ENCODE measurements at places on chromosomes 3 and 15.

- DNase-seq: no peak
Measured at GRCh38 chr15:95929232-95929846, 401.2 kb upstream of the NR2F2 start.

DNA sequence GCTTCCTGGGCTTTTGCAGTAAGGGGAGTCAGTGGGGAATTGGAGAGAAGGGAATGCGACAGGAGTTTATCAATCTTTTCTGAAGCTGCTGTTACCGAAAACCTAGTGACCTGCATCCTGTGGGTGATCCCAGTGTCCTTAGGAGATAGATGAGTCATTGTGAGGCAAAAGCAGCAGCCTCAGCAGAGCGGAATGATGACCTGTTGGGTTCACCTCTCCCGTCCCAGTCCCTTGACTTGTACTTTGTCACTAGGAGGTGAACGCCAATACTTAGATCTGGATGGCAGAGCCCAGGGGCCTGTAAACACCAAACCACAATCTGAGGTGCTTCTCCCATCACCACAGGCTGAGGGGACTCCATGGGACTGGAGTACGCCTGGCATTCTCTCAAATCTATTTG lies 17.9 kb downstream of the CDAN1 start:
- no peak for DNase-seq

DNA sequence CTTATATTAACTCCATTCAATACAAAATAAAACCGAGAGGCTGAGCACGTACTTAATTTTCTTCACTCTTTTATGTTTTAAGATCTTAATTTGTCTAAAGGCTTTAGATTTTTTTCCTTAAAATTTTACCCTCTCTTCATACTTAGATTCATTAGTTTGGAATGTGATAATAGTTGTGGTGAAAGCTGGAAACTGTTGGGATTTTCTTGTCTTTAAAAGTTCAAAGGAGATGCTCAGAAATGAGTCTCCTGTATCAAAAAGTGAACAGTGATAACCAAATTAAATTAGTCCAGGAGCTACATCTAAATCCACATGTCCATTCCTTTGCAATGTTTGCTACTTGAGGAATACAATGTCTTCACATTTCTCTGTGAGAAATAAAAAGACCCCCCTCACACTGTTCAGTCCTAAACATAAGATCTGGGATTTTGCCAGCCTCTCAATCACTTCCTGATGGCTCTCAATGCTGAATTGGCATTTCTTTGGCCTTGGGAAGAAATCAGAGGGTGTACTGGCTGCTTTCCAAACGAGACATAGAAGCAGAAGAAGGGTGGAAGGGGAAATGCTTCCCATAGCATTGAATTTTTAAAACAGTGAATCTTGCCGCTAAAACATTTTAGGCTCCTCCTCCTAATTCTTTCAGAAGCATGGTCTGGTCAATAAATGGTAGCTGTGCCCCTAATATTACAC lies 245.0 kb downstream of the SHOX2 start:
- DNase-seq: no peak

DNA sequence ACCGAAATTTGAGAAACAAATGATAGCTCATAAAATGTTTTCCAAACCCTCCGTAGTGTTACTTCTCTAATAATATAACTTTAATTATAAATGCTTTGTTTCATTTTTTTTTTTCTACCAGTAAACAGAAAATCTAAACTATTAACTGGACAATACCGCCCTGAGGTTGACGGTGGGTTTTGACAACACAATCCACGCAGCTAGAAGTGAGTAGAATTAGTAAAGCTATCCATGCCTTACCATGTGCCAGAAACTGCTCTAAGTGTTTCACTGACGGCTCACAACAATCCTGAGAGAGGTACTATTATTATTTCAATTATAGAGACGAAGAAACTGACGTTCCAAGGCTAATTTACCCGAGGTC lies 410 bp downstream of the NDUFAF1 start:
- DNase-seq: no peak

GRCh38 chr15:78450285-78450858 lies 12.4 kb downstream of the IREB2 start:
- DNase-seq: no peak

GRCh38 chr3:7400360-7400759 lies 539.4 kb downstream of the GRM7 start:
- no peak for DNase-seq

GRCh38 chr3:46856576-46857471 lies 6.4 kb downstream of the MYL3 start:
- DNase-seq: no peak

DNA sequence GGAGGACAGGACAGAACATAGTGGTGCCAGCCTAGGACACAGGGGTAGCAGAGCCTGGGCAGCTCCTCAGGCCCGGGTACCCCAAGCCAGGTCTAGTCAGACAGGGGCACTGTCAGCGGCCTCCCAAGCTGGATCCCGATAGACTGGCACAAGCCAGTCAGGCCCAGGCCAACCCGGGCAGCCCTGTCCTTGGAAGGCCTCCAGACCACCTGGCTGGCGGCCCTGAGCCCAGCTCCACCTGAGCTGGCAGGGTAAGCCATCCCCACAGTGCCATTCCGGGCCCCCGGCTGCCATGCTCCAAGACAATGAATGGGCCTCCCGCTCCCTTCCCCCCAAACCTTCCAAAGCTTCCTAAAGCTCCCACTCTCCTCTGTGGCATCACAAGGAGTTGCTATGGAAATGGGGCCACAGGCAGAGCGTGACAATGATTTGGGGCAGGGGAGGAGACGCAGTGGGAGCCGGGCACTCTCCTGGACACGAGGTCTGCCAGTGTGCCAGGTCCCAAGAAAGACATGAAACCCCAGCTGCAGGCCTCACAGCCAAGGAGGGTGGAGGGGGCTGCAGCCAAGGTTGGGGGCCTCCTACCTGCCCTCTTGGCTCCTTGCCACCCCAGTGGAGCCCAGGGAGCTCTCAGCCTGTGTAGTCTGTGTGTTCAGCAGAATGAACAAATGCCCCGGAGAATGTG lies 165.6 kb upstream of the LINGO1 start:
- no peak for DNase-seq

DNA sequence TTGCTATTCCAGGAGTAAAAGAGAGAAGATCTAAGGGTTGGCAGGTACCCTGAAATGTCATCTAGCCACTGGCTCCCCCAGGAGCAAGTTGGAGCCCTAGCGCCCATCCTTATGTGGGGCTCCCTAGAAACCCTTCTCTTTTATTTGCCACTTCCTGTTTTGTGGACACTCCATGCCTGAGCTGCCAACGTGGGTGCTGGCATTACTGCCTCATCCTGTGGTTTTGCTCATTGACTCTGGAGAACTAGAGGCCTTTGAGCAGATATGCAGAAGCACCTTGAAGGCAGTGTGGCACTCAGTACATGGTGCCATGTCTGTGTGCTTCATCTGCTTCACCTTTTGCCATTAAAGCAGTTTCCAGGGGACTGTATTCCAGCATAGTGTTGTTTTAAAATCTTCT lies 8.1 kb downstream of the EDEM1 start:
- DNase-seq: no peak

DNA sequence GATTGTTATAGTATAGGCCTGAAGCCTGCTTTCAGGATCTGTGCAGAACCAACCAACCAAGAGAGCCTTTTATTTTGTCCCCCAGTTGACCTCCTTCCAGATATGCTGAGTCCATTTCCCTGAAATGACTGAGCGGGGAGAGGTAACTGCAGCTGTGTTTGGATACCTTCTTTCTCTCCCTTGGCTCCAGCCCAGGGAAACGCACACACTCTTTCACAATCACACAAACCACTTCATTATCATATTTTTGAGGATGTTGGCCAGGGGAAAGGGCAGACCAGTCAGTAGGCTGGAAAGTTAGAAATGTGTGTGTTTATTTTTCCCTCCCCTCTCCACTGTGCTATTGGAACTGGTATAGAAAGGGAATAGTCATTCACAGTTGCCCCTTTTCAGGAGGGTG lies 417.7 kb upstream of the TBL1XR1 start:
- DNase-seq: peak; percentile 71
